ENCODE measurements at places on chromosomes 13 and 19.

DNA sequence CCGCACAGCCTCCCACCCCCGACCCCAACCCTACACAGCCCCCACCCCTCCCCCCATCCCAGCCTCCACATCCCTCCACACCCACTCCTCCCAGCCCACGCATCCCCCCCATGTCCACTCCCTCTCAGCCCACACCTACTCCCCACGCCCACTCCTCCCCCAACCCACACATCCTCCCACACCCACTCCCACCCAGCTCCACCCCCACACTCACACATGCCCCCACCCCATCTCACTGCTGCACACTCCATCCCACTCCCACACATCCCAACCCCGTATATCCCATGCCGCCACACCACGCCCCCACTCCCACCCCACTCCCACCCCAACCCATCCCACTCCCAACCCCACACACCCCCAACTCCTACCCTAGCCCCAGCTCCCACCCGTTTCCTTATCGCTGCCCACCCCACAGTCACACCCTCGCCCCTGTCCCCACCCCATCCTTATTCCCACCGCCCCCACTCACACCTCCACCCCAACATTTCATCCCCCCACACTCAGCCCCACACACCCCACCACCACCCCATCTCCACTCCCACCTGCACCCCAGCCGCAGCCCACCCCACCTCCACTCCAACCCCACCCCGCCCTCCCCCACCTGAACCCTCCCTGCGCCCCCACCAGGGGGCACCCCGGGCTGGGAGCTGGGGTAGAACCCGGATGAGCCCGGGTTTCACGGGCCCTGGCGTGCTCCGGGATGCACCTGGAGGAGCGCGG lies 809 bp downstream of the TDRD12 start:
- no peak for DNase-seq

DNA sequence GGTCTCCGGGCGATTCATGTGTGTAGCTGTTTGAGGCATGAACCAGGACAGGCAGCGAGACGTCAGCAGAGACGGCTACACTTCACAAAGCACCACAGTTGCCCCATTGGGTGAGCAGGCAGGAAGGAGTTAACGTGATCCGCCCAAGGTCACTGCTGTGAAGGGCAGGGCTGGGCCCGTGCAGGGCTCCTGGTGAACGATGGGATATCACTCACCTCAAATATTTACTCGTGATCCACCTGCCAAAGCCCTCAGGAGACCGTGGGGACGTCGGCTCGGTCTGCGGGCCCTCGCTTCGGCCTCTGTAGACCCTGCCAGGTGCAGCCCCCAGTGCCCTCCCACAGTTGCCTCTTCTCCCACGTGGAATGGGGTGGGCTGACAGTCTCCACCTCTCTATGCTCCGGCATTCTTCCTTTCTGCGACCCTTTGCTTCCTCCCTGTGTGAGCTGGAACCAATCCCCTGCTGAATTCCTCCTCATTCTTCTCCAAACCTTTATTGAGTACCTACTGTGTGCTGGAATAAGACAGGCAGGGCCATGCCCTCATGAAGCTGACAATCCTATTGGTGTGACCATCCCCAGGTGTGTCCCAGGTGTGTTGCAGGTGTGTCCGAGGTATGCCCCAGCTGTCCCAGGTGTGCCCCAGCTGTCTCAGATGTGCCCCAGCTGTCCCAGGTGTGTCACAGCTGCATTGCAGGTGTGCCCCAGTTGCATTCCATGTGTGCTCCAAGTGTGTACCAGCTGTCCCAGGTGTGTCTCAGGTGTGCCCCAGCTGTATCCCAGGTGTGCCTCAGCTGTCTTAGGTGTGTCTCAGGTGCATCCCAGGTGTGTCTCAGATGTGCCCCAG lies 2.0 kb upstream of the GRK1 start:
- no peak for DNase-seq

DNA sequence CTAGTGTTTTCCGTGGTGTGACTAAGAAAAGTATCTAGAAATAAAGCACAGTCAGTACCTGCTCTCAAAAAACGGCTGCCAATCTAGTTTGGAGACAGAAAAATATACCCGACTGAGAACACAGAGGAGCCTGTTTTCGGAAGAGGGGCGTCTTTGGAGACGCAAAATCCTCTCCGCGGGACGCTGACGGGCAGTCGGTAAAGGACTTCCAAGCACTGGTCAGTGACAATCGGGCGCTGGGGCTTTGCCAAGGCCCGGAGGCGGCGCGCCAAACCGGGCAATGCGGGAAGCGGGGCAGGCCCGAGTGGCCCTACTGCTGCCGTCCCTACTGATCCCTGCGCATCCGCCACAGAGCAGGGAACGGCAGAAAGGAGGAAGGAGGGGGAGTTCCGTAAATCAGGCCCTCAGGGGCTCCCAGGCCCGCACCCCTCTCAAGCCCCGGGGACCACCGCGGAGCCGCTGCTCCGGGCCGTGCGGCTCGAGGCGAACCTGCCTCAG lies 588 bp upstream of the DPY19L3 start:
- peak; percentile 37 for DNase-seq

- no peak for DNase-seq
Measured at GRCh38 chr13:29511980-29512379, 83.5 kb downstream of the SLC7A1 start.

GRCh38 chr13:106159295-106160195 lies 375.9 kb downstream of the EFNB2 start:
- DNase-seq: no peak

GRCh38 chr19:3423183-3423829 lies 56.9 kb downstream of the NFIC start:
- DNase-seq: no peak

GRCh38 chr19:30263830-30264381 lies 108.3 kb upstream of the ZNF536 start:
- DNase-seq: no peak

DNA sequence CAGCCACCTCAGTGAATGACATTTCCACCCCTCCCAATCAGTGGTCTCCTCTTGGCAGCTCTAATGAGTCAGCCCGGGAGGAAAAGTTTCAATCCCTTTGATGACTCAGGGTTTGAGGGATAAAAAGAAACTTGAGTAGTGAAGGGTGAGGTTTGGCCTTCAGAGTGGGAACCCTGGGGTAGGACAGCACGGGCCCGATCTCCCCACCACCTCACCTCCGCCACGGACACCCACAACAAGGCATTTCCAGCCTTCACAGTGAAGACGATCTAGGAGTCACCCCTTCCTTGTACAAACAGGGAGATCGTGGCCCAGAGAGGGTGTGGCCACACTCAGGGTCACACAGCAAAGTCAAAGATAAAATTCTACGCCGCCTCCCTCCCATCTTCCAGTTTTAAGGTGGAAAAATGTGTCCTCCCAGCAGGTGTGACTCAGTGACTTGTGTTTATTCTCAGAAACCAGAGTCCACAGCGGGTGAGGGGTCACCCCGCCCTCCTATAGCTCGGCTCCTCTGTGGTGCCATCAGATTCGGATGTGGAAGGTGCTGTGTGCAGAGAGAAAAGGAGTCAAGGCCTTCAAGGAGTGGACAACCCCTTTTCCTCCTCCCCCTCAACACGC lies 12.3 kb downstream of the CIB3 start:
- peak; percentile 70 for DNase-seq

GRCh38 chr13:82341116-82341515 lies 1541.2 kb downstream of the SLITRK1 start:
- DNase-seq: no peak

GRCh38 chr13:74218291-74218690 lies 84.1 kb upstream of the KLF12 start:
- DNase-seq: no peak

GRCh38 chr13:45943120-45943519 lies 91.6 kb upstream of the SIAH3 start:
- DNase-seq: no peak

DNA sequence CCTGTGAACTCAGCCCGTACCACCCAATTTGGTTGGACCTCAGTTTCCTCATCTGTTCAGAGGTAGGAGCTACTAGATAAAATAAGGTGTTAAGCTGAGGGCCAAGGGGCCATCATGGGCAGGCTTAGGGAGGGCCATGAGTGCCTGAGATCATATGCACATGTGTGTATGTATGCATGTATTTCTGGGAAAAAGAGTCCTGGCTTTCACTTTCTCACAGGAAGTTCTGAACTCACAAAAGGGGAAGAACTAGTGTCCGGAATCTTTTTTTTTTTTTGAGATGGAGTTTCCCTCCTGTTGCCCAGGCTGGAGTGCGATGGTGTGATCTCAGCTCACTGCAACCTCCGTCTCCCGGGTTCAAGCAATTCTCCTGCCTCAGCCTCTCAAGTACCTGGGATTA lies 18.9 kb downstream of the TGFB1 start:
- DNase-seq: no peak

- peak; percentile 21 for DNase-seq
Measured at GRCh38 chr13:113860665-113861432, 3.0 kb downstream of the GAS6 start.

DNA sequence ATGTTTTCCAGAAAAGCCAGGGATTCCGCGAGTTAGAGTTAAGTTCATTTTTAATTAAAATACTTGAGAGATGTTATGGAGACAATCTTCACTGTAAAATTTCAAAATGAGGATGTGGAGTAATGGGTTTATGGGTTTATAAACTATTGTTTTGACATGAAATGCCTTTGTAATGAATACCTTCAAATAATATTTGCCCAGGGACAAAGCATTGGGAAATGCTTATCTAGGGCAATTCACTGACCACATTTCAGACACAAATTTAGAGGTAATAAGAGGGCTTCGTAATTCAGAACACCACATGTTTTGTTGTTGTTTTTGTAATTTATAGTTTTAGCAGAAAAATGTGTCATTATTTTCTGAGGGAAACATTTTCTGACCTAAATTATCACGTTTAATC lies 241.1 kb upstream of the ATXN8OS start:
- no peak for DNase-seq

DNA sequence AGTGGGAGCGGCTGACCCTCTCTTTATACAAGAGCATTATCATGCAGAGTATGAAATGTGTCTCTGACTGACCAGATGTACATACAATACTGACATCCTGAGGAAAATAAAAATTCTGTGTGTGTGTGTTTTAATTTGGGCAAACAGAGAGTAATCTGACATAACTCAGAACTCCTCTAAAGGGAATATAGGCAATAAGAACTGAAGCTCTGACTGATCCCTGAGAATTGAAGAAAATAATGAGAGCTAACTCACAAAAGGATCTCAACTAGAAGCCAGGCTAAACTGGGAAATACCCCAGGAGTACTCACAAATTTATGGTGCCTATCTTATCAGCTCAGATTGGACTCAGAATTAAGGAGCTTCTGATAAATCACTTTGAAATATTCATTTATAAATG lies 539.9 kb downstream of the OLFM4 start:
- no peak for DNase-seq

- DNase-seq: no peak
Measured at GRCh38 chr13:25051065-25051464, 44.9 kb upstream of the PABPC3 start.

- no peak for DNase-seq
Measured at GRCh38 chr19:5447700-5448311, 7.4 kb upstream of the ZNRF4 start.

DNA sequence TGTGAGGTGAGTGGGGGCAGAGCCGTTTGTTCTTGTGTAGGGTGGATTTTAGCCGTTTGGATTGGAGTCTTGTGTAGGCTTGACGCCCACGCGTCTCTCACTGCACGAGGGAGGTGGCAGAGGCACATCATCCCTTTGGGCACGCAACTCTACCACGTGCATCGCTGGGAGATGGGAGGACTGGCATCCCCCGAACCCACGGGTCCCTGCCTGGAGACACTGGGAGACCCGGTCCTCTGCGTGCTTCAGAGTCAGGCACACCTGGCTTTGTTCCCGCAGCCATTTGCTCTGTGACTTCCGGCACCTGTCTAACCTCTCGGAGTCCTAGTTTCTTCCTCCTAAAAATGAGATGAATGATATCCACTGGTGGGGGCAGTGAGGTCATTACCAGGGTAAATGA lies 6.4 kb downstream of the ARHGEF7 start:
- no peak for DNase-seq

GRCh38 chr13:49629196-49629938 lies 1.1 kb downstream of the ARL11 start:
- no peak for DNase-seq

GRCh38 chr13:20940083-20940482 lies 37.5 kb upstream of the XPO4 start:
- DNase-seq: no peak

GRCh38 chr19:56253737-56254136 lies 18.8 kb upstream of the EDDM13 start:
- DNase-seq: peak; percentile 49

DNA sequence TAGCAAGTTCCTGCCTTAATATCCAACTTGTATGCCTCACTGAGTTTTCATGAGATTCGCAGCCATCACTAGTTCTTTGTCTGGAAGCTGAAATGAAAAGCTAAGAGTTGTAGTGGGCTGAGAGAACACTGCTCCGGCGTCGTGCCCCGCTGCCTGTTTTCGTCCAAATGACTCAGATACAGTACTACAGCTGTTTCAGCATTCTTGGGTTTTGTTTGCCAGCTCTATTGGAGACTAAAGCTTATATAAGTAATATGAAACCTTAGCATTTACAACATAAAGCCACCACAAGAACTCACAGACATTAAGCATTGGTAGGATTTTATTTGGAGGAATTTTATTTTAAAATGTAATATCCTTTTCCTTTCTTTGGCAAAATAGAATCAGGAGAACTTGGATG lies 299.7 kb downstream of the DLEU7 start:
- no peak for DNase-seq

DNA sequence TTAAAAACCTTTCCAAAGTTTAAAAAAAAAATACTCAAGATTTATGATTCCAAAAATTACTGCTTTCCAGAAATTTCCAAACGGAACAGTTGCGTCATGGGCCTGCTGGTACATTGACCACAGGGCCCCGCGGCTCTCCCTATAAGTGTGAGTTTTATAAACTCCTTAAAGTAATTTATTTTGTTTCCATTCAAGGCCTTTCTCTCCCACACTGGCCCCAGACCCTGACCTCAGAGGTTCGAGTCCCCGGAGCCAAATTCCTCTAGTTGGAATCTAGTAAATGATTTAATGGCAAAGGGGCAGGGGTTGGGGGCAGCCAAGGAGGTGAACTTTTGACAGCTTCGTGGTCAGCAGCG lies 97.5 kb downstream of the INSR start:
- DNase-seq: no peak

DNA sequence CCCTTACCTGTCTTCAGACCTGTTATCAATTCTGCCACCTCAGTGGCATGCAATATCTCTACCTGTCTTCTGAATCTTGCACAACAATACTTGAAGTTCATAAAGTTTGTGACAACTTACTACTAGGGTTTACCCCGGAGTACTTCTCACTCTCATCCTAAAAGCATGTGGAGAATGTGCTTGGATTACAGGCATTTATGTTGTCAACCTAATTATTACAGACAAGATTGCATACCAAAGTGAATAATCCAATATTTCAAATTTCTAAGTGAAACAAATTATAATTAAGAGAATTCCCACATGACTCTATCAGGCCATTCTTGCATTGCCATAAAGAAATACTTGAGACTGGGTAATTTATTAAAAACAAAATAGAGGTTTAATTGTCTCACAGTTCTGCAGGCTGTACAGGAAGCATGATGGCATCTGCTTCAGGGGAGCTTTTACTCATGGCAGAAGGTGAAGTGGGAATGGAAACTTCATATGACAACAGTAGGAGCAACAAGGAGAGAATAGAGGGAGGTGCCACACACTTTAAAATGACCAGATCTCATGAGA lies 661.0 kb upstream of the SPRY2 start:
- DNase-seq: no peak

GRCh38 chr19:47197141-47197540 lies 33.9 kb downstream of the BBC3 start:
- no peak for DNase-seq
